ENCODE measurements at places on chromosomes 3 and 15.

GRCh38 chr3:137866933-137867332, 102.8 kb downstream of the SOX14 start:
- DNase-seq = no peak

GRCh38 chr3:139099968-139100817, 55.5 kb upstream of the PRR23C start:
- no peak for DNase-seq

DNA sequence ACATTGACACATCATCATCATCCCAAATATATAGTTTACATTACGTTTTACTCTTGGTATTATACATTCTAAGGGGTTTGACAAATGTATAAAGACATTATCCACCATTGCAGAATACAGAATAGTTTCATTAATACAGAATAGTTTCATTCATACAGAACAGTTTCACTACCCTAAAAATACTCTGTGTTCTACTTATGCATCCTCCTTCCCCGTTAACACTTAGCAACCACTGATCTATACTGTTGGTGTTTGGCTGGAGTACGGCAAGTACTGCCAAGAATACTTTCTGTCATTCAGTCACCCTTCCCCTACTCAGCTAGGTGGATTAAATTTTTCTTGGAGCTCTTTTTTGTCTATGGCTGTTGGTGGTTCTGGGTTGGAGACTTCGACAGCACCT, 33.4 kb downstream of the LEKR1 start:
- no peak for DNase-seq

DNA sequence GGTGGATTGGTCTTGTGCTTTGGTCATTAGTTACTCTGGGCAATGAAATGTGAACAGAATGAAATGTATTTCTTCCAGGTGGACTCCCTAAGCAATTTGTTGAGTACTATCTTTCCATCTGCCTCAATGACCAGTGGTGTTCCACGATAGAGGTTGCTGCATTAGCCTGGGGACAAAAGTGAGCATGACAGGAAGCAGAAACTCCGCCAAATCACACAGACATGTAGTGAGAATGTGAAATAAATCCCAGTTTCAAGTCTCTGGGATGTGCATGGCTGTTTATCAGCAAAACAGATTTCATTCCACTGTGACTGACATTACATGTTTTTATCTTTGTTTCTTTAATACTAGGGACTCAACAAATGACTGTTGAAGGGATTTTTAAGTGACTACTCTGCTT, 63.3 kb upstream of the DCBLD2 start:
- DNase-seq = no peak

DNA sequence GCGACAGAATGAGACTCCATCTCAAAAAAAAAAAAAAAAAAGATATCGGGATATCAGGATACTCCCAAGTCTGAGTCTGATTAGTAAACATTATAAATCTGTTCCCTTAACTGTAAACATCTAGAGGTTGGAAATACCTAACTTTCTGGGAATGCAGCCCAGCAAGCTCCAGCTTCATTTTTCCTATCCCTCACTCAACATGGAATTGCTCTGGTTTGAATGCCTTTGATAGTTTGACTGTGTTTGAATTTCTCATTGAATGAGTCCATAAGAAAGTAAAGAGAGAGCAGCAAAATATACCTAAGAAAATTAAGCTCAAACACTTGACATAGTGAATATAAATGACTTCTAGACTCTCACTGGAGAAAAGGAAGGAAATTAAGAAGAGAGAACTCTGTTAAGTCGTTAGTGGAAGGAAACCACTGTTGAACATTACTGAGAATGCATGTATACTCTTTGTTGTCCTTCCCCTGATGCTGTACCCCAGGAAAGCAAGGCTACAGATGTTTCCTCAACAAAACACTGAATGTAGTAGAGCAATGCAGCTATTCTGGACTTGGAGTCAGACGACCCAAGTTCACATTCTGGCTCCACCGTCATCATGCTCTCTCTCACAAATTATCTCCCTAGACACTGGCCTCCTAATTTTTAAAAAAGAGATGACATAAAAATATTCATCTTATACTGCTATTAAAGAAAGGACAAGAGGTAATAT, 62.4 kb downstream of the CD200 start:
- DNase-seq = no peak

DNA sequence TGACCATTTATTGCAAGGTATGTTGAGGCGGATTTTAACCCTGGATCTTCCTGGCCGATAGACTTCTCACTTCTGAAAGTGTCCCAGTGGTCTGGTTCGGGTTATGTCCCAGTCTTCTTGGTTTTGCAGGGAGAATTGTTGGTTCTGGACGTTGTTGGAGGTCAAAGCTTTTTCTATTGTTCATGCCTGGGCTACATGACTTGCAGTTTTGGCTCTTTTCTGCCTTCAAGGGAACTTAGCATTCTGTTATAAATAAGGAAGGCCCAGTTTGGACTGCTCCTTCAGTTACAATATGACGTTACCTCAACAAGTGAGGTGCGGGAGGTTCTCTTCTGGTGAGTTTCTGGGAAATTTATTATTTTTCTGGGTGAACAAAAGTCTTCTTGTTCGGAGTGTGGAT, 614.3 kb downstream of the DIPK2A start:
- DNase-seq = no peak

DNA sequence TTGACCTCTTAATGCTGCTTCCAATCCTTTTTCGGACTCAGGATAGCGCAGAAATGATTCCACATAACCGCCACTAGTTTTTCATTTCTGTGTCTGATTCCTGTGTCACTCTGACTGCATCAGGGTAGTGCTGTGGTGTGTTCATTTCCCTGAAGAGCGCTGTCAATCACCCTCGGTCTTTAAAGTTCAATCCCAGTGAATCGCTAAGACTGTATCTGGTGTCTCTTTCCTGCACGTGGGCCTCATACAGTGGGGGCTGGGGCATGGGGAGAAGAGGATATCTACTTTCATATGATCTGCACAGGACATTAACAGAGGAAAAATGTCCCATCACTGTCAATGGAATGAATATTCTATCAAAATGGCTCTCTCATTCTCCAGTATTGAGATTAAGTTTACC, 32.9 kb upstream of the BNIP2 start:
- no peak for DNase-seq

- no peak for DNase-seq
Measured at GRCh38 chr15:29736012-29736743, 86.1 kb downstream of the TJP1 start.

DNA sequence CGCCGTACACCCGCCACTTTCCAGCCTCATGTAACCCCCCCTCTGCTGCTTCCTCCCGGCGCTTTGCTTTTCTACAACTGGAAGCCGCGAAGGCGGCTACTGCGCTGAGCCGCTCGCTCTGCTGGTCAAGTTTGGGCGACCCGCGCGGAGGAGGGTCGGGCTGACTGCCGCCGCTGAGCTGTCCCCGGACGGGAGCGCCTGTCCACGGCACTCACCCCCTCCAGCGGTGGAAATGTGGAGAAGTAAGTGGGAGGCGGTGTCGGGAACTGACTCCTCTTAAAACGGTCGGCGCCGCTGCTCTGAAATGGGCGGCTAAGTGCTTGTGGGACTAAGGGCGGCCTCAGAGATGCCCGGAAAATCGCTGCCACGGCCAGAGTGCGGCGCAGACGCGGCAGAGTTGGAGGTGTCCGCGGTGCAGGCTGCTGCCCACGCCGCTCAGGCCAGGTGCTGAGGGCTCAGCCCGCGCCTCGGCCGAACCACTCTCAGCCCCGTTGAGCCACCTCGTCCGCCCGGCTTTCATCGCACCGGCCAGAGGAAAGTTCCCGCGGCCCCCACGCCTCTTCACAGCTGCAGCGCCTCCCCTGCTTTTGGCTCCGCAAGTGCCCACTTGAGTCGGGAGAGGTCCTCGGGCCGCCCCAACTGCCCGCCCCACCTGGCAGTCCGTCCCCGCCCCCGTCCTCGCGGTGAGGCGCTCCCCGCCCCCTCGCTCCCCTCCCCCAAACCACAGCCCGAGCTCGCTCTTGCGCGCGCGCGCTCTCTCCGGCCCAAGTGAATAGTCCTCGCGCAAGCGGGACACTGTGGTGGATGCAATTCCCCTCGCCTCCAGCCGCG, at the start of gene EPHA6:
TSS of gene EPHA6 (plus strand) at position 775 of the 831 bp plus-strand sequence.
- DNase-seq = peak; percentile 49

Data from T1000 (cell line).